ENCODE measurements at places on chromosomes 5 and 9.

GRCh38 chr9:85062385-85063022, 393.0 kb downstream of the NTRK2 start:
- DNase-seq, result no peak

DNA sequence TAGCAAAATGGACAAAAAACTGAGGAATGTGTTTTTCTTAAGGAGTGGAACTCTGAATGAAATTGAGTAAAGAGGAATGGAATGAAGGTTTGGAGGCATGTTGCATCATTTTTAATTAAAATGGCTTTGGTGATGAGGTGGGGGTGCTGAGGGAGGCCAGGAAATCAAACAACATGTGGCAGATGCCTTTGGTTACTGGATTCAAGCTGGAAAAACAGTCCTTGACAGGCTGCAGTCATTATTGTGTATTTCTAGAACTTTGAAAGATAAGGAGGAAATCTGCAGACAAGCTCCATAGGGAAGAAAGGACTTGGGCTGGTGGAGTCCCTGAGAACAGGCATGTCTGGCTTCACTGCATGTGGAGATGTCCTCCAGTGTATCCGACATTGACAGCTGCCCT, 203.5 kb upstream of the HAPLN1 start:
- DNase-seq, result no peak

DNA sequence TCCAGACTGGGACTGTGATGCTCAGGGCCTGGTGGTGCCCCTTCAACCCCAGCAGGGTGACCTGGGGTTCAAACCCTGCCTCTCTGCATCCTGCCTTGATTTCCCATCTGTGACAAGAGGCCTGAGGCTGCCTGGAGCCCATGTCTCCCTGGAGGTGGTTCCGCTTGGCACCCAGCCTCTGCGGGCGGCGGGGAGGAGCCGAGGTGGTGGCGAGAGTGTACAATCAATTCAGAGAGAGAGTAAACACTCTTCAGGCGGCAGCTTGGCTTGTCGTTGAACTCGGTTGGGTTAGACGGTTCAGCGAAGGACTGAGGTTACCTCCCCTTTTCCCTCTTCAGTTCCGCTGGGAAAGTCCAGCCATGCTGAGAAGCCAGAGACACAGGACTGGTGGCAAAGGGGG, 39.3 kb downstream of the NTNG2 start:
- no peak for DNase-seq

- DNase-seq, result no peak
These were observed 592.9 kb downstream of the SEMA5A start for GRCh38 chr5:8953016-8953415.

DNA sequence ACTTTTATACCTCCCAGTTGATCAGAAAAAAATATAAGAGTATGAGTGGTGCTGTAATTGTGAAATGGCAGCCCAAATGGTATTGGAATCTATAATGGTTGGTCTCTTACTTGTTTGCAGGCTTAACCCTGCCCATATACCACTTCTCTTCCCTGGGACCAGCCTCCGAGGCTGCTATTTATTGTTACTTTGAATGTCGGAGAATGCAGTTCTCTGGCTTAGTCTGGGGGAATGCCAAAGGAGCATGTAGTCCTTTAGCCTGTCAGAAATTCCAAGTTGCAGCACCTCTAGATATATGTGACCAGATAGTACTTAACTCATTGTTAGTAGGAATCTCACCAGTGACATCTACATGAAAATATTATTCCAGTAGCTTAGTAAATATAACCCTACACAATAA, 47.5 kb downstream of the SLC44A1 start:
- DNase-seq, result no peak

DNA sequence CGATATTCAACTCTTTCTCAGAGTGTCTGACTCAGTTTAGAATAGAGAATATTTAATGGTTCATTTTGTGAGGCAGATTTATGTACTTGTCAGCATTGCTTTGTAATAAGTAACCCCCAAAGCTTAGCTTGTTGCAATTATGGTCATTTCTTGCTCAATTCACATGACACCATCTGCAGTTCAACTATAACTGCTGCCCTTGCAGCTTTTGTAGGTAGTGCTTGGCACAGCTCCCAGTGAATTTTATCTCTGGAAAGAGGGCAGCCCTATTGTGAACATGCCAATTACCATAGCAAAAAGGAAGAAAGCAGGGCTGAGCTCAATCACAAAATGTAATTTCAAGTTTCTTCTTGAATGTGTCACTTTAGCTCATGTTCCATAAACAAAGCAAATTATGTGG, 1587.7 kb upstream of the ACO1 start:
- no peak for DNase-seq

Data from right hindlimb (tissue), 1 donor.